ENCODE measurements at places on chromosomes 12 and 14.
A peak's percentile ranks its signal among the peaks of the same experiment; 100 is the strongest.

DNA sequence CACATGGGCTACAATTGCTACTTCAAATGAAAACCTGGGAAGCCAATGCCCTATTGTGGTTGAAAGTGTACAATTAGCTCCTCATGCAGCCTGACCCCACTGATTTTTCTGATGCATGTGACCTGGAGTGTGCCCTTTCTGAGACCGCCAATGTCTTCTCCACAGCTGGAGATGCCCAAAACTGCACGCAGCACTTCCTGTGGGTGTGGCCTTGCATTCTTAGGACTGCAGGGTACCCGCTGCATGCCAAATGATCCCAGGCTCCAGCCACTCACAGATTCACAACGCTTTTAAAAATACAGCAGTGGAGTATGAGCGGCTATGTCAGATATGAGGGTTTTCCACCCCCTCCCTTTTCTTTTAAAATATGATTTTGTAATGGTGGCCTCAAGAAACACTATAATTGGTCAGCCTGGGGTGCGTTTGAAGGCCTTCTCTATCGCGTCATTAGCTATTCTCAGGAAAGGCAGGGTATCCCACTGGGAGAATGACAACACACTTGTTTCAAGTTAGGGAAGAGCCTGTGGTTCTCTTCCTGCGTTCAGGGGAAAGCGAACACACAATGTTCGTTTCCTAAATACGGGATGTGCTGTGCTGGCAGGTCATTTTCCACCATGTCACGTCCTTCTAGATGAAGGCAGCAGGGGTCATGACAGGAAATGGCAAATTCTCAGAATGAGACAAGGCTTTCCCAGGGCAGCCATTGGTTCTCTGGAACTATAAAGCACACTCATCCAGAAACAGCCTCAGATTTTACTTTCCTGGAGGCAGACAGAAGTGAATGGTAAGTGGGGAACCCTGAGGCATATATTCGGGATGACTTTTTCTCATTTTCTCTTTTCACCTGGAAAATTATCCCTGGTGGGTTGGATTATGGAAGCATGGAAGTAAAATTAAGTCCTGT lies at the start of gene APOLD1:
APOLD1 (plus strand) TSS at position 749 of the 904 bp plus-strand sequence; CDS start at position 782, 33 bp downstream.
- DNase-seq = no peak

GRCh38 chr14:104191409-104191997 lies 53.1 kb downstream of the KIF26A start:
- DNase-seq = no peak

DNA sequence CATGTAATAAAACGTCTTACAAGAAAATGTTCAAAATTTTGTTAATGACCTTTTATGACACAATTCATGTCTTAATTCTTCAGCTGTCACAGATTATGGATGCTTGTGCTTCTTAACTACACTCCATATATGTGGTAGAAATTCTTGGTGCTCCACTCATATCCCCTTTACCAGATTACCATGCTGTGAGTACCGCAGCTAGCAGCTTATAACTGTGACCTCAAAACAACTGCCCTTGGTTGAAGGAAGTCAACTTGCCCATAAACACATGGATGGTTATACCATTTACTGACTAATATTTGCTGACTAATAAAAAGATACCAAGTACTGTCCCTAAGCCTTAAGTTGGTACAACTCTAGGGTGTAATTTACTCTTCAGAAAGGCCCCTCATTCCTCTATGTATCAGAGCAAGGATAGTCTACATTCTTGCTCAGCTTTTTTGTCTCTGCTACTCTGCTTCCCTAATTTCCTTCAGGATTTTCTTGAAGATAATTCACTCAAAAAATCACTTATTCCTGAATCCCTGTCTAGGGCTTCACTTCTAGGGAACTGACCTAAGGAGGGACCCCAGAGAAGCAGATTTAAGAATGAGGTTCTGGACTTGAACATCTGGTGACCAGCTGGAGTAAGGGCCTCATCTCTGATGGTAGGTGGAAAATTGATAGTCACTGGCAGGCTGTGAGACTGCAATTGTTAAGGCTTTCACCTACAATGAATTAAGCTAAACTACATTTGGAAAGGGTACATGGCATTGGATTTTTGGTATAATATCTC lies 152.3 kb downstream of the SLC6A15 start:
- DNase-seq = no peak

DNA sequence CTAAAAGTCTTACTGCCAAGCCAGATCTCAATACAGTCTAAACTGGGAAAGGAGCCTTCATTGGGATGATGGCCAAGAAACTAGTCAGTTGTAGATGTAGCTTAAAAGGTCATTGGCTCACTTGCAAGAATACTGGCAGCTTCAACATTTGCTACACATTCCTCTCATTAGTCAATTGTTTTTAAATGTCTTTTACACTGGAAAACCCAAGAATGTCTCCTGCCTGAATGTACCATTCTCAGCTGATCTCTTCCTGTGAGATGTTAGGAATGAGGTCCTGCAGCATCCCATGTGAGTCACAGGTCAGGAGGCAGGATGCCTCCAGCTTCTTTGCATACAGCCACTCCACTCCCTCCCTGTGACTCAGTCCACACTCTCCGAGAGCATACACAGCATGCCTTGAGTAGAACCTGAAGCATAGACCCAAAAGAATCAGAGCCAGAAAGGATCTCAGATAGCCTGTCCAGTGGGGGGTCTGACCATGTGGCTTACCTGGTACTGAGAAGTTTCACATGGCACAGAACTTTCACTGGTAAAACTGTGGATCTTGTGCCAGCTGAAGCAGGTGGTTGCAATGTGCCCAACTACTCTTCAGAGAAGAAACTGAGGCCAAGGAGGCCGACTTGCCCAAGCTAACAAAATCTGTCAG lies 56.0 kb upstream of the HECTD1 start:
- no peak for DNase-seq

- DNase-seq = no peak
Observed at GRCh38 chr12:52243259-52243855, 10.3 kb downstream of the KRT7 start.

DNA sequence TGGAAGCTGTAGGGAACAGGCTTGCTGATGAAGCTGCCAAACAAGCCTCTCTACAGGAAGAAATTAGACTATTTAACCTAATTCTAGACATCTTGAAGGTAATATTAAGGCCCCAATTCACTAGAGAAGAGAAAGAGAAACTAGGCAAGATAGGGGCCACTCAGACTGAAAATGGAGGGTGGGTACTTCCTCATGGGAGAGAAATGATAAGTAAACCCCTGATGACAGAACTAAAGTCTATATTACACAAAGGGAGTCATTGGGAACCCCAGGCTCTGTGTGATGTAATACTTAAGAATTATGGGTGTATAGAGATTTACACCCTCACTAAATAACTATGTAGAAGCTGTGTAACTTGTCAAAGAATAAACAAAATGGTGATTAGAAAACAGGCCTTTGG lies 64.3 kb downstream of the APOBEC1 start:
- DNase-seq = no peak

DNA sequence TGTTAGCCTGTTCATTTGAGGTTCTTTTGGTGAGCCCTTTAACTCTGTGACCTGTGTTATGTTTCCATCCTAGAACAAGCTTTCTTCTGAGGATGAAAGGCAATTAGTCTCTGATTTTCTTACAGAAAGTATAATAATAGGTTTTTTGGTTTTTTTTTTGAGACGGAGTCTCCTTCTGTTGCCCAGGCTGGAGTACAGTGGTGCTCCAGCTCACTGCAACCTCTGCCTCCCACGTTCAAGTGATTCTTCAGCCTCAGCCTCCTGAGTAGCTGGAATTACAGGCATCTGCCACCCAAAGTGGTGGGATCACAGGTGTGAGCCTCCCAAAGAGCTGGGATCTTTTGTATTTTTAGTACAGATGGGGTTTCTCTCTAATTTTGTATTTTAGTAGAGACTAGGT lies 52.7 kb upstream of the SYNE2 start:
- DNase-seq = no peak

DNA sequence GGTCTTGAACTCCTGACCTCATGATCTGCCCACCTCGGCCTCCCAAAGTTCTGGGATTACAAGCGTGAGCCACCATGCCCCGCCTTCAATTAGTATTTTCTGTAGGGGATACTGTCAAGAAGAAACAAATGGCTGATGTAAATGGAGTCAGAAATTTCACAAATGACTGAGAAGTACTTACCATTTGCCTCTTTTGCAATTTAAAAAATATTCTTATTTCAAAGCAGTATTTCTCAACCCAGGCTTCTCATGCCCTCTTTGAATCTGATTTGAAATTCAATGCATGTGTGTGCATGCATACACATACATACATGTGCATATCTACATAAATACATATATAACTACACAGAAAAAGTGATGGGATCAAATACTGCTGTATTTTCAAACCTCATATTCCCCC lies 4.4 kb downstream of the PSMA6 start:
- DNase-seq = no peak

- no peak for DNase-seq
Observed at GRCh38 chr12:115813256-115813655, 464.2 kb downstream of the MED13L start.

GRCh38 chr12:38890102-38890855 lies 15.1 kb downstream of the CPNE8 start:
- no peak for DNase-seq

GRCh38 chr12:120844297-120844696 lies 59.9 kb downstream of the SPPL3 start:
- no peak for DNase-seq

GRCh38 chr12:29858270-29858786 lies 74.6 kb upstream of the TMTC1 start:
- no peak for DNase-seq

GRCh38 chr12:79322905-79323304 lies 367.9 kb downstream of the PAWR start:
- no peak for DNase-seq

- no peak for DNase-seq
Observed at GRCh38 chr12:110269622-110270124, 11.4 kb upstream of the ATP2A2 start.

GRCh38 chr14:45972416-45972815 lies 679.2 kb downstream of the RPL10L start:
- no peak for DNase-seq

- DNase-seq = peak; percentile 76
Observed at GRCh38 chr12:110661337-110661972, 27.5 kb downstream of the HVCN1 start.

GRCh38 chr12:79886917-79887519 lies 47.9 kb downstream of the PPP1R12A start:
- no peak for DNase-seq

DNA sequence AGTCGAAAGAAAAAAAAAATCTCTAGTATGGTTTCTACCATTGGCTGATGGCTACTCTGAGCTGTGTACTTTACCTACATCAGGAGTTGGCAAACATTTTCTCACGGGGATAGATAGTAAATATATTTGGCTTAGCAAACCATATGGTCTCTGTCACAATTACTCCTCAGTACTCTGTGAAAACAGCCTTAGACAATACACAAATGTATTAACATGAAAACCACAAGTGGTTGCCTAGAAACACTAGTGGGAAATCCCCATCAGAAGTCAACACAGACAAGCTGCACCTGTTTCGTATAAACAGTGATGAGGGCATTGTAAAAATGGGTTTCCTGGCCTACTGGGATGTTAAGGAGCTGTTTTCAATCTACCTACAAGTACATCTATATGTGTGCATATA lies 84.6 kb upstream of the NAV3 start:
- no peak for DNase-seq

GRCh38 chr14:105161964-105162668 lies 6.5 kb downstream of the JAG2 start:
- no peak for DNase-seq

GRCh38 chr14:28681681-28682080 lies 84.9 kb upstream of the FOXG1 start:
- DNase-seq = no peak

- DNase-seq = no peak
Observed at GRCh38 chr14:92585981-92586937, 72.7 kb downstream of the RIN3 start.

GRCh38 chr12:95083938-95084337 lies 10.5 kb upstream of the NR2C1 start:
- no peak for DNase-seq

DNA sequence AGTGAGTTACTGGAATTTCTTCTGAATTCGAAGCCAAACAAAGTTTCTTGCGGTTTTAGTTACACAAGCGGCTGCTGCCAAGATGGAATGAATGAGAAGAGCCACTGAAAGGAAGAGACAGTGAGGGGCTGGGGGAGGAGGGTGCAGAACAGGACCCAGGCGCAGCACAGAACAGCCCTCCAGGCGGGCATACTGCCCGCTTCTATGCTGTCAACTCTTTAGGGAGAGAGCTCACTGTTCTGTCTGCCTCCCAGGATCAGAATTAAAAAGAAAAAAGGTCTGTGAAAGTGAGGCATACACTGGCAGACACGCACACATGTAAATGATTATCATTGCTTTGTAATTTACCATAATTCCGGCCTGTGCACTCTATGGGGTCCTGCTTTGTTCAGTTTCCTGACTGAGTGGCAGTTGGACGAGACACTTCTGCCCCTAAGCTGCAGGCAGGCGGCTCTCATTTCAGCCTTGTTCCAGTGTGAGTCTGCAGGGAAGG lies 231.6 kb downstream of the CACNA1C start:
- DNase-seq = no peak

- DNase-seq = no peak
Observed at GRCh38 chr14:22184157-22184829, 404.7 kb downstream of the DAD1 start.

- no peak for DNase-seq
Observed at GRCh38 chr14:71328183-71328582, 420.9 kb downstream of the PCNX1 start.

DNA sequence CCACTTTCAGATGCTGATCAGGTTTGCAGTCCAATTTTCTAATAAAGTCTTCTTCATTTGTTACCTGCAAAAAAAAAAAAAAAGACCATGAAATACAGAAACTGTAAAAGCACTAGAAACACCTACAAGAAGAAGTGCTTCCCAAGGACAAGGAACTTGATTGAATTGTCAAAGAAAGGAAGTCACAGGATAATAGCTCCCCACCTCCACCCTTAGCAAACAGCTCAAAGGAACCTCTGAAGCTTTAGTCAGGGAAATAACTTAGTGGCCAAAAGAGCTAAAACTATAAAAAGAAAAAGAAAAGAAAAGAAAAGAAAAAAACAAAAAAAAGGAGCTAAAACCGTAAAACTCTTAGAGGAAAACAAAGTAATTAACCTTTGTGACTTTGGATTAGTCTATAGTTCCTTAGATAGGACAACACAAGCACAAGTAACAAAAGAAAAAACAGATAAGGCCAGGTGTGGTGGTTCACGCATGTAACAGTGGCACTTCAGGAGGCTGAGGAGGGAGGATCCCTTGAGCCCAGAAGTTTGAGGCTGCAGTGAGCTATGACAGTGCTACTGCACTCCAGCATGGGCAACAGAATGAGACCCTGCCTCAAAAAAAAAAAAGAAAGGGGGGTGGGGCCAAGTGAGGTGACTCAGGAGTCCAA lies 28.5 kb downstream of the ZFYVE1 start:
- DNase-seq = no peak

- DNase-seq = no peak
Observed at GRCh38 chr14:102525219-102525928, 15.8 kb upstream of the ANKRD9 start.

DNA sequence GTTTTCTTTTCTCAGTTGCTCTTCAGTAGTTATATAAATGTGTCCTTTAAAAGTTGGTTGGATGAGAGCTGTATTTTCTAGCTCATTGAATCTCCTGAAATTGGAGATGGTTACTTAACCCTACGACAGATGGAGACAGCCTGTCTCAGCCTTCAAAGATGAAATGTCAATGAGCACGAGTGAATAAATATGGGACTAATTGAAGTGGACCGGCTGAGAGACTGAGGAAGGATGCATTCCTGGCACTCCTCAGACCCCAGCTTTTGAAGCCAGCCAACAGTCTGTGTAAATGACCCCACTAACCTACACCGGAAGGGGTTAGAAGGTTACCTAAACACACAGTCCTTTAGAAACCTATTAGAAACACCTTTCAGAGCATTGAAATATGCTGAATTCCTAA lies 46.6 kb downstream of the PDZRN4 start:
- no peak for DNase-seq

GRCh38 chr12:118689793-118690192 lies 291.5 kb upstream of the SRRM4 start:
- DNase-seq = no peak

Measured in stimulated activated CD8-positive, alpha-beta memory T cell treated with anti-CD3 and anti-CD28 coated beads, Interleukin-7, amount 100 ng/mL, for 48 hours (primary cell).